ENCODE measurements at places on chromosomes 3 and 15. TPM values are rescaled to one million over a fixed set of nuclear protein-coding genes. Genes with fewer than 3 reads are reported as not detected.

Gene GOLGA8S
- total RNA-seq, result not detected

Gene GCSAM
- total RNA-seq, result 100 TPM

Gene TMEM45A
- 1.0 TPM for total RNA-seq

Gene XXYLT1
- total RNA-seq, result 12.4 TPM

GRCh38 chr15:28004143-28005003 lies 94.7 kb downstream of the OCA2 start:
- DNase-seq, result no peak

DNA sequence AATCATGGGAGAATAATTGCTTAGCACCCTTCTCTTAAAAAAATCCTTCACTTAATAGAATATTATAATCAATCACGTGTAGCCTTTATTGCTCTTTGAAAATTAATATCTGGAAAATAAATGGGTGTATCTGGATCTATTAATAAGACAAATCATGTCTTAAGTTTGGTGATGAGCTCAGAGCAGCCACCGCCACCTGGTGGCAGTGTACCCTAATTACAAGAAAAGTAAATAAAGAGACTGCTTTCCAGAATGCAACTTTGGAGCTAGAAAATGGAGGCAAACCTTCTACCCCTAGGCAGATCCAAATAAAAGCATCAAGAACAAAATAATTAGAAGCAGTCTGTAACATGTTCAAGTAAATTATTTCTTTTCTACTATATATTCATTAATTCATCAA lies 43.5 kb downstream of the EPHB1 start:
- no peak for DNase-seq

- peak; percentile 55 for DNase-seq
Observed at GRCh38 chr15:40407330-40407990, 1.9 kb downstream of the IVD start.

GRCh38 chr15:48603123-48603500 lies 42.4 kb downstream of the FBN1 start:
- no peak for DNase-seq

- no peak for DNase-seq
Observed at GRCh38 chr3:63740116-63740515, 79.0 kb upstream of the C3orf49 start.

GRCh38 chr3:26484140-26484539 lies 138.4 kb upstream of the LRRC3B start:
- DNase-seq, result no peak

GRCh38 chr3:8457039-8457438 lies 44.6 kb upstream of the LMCD1 start:
- DNase-seq, result no peak

DNA sequence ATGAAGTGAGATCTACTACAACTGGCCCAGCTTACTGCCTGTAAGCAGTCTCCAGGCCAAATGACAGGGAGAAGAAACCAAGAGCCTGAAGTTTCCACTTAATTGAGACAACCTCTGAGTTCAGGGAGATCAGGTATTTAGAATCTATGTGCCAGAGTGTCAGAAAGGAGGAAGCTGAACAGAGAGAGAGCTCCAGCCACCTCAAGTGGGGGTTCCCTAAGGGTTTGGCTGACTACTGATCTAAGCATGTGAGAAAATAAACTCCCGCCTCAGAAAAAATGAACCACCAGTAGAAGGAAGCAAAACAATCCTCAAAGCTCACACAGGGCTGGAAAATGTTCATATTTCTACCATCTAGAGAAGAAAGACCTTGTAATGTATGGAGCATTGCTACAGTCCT lies 25.0 kb downstream of the ADAM10 start:
- DNase-seq, result peak; percentile 71

GRCh38 chr3:53161450-53161819 lies 426 bp downstream of the PRKCD start:
- no peak for DNase-seq

DNA sequence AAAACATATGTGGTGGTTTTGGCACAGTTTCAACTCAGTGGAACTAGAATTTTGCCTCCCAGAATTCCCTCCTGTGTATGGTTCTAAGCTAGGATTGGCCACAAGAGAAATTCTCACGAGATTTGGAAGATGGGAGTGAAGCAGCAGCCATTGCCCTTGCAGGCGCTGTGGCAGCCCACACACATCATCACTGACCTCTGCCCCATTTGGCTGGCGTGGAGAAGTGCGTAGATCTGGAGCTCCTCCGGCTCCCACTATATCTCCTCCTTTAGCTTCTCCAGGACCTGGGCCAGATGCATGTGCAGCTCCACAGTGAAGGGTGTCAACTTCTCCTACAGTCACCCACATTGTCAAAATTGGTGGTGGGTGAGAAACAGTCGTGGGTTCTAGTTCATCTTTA lies 199.6 kb downstream of the EFHB start:
- no peak for DNase-seq

- DNase-seq, result no peak
Observed at GRCh38 chr3:100419406-100419805, 18.1 kb downstream of the LNP1 start.

DNA sequence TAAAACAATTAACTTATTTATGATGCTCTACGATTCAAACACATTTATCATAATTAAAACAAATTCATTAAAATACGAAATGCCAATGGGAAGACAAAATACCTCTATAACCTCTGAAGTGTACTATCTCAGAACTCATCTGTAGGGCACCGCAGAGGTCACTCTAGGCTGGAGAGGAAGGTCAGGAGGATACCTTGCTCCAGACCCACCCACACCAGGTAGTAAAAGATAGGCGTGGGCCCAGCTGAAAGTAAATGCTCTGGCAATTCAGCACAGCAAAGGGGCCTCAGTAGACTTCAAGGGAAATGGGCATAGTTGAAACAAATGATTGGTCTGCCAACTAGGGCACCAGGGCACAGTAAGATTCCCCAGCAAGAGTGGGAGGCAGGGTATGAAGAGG lies 26.0 kb upstream of the SPPL2A start:
- DNase-seq, result no peak

GRCh38 chr3:190319660-190320059 lies 2.6 kb downstream of the CLDN1 start:
- DNase-seq, result no peak

DNA sequence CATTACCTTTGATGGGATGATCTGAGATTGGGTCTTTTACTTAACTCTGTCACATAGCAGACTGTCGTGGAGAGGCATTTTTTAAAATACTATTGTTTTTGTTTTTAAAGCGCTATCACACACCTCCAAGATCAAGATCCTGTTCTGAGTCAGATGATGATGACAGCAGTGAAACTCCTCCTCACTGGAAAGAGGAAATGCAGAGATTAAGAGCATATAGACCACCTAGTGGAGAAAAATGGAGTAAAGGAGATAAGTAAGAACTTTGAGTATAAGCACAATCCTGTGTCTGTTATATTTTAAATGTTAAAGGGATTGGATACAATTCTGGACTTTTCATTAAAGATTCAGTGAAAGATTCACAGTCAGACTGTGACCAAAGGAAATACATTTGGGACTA lies 18.4 kb upstream of the ZBTB47 start:
- DNase-seq, result no peak

DNA sequence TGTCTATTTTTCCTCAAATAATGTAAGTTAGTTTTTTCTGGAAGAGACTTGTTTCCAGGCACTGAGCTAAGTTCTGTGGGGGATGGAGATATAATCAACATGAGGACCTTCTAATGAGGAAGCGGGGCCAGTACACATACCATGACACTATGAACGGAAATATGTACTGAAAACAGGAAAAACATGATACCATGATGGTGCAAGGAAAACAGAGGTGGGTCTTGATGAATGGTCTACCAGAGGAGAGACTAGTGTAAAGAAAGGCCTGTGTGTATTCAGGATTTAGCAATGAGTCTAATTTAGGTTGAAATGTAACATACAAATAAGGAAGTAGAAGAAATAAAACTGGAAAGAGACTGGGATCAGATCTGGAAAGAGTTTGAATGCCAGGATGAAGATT lies 38.9 kb upstream of the TPRG1 start:
- no peak for DNase-seq

- no peak for DNase-seq
Observed at GRCh38 chr3:64074060-64074459, 50.8 kb upstream of the PSMD6 start.

- no peak for DNase-seq
Observed at GRCh38 chr3:9007928-9008327, 44.7 kb upstream of the RAD18 start.

Data from GM12878 (cell line).